ENCODE measurements at places on chromosomes 11 and 22.

DNA sequence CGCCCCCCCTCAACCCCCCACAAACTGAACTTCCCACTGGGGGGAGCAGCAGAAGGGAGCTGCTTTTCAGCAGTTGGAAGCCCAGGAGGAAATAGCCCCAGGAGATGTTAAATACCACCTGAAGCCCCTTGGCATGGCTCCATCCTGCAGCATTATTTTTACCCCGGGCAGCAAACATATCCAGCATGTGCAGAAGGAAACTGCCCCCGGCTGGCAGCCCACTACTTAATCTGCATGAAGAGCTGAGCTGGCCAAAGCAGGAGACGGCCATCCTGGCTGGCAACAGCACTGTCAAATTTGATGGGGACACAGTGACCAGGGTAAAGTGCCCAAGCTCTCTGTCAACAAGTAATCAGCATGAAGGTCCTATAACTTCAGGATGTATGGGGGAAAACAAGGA lies 32.0 kb downstream of the BUD13 start:
- no peak for DNase-seq

DNA sequence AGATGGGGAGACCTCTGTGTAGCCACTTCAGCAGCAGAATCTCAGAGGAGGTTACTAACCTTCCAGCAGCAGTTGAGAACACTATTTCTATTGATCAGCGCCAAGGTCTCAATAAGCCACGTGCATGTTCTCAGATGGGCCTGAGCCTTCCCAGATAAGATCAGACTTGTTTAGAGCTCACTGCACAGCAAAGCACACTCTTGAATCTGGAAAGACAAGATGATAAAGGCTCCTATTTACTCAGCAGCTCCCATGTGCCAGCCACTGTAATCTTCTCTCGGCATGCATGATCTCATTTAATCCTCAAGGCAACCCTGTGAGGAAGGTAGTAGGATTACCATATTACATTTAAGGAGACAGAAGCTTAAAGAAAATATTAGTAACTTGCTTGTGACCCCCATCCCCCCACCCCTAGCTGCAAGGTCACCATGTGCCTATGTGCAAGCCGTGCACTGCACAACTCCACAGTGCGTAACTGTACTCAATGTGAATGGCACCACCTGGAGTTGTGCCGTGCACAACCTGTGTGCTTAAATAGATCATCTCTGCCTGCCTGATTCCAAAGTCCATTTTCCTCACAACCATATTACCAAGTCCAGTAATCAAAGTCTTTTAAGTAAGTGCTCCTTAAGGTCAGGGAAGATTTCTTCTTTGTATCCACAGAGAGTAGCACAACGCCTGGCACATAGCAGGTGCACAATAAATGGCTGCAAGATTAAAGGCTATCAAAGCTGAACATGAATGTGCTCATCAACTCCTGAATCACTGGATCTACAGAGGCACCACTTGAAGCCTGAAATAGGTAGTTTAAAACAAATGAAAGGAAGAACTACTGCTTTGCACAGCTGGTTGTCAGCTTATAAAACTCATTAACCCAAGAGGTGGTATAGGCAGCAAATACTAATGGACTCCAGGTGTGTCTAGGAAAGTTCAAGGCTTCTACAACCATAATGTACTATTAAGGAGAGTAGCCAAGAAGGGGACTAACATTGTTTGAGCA lies 293.8 kb downstream of the BUD13 start:
- DNase-seq, result no peak

GRCh38 chr11:110966131-110966530 lies 253.9 kb upstream of the ARHGAP20 start:
- no peak for DNase-seq

- DNase-seq, result no peak
These were observed 303.7 kb upstream of the PLET1 start for GRCh38 chr11:112564228-112564955.
